ENCODE measurements at places on chromosomes 1 and 21. TPM values are rescaled to one million over a fixed set of nuclear protein-coding genes. Genes with fewer than 3 reads are reported as not detected.

SH3D21 gene
- 19.4 TPM for total RNA-seq

GRCh38 chr1:36599828-36600227 lies 117.1 kb upstream of the CSF3R start:
- DNase-seq, result no peak

GRCh38 chr1:76669131-76669530 lies 198.1 kb upstream of the ST6GALNAC5 start:
- no peak for DNase-seq

DNA sequence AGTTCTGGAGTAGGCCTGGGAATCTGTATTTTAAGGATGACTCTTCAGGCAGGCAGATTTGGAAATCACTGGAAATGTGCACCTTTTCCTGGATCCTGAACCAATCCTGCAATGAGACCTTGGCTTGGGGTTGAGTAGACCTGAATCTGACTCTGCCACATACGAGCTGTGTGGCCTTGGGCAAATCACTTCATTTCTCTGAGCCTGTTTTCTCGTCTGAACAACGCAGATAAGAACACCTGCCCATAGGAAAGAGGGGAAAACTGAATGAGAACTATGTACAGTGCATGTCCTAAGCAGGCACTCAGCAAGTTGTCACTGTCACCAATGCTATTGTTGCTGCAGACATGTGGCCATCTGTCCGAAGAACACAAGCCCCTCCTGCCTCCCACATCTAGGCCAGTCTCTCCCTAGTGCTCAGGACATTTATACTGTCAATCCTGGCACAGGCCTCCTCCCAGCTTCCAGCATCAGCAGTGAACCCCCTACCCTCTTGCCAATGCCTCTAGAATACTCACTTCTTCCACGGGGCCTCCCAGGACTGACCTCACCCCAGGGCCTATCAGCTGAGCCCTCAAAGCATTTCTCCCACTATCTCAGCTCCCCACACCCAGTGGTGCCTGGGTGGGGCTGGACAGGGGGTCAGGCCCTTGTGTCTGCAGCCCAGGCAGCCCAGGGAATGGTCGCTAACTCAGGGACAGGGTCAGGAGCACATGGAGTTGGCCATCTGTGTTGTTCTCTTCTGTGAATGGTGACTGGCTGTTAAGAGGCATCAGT lies 88.8 kb upstream of the ZBTB40 start:
- no peak for DNase-seq
